Glutamatergic neuron (in vitro differentiated cells): ENCODE measurements at places on chromosomes 13 and 19. TPM values are rescaled to one million over a fixed set of nuclear protein-coding genes. Genes with fewer than 3 reads are reported as not detected.

ZNF235 gene
- 14.4 TPM for total RNA-seq

PSG7 gene
- total RNA-seq: not detected

SPACA4 gene
- total RNA-seq: not detected

ZIC5 gene
- 0.47 TPM for total RNA-seq
